ENCODE measurements at places on chromosomes 7 and 10.

DNA sequence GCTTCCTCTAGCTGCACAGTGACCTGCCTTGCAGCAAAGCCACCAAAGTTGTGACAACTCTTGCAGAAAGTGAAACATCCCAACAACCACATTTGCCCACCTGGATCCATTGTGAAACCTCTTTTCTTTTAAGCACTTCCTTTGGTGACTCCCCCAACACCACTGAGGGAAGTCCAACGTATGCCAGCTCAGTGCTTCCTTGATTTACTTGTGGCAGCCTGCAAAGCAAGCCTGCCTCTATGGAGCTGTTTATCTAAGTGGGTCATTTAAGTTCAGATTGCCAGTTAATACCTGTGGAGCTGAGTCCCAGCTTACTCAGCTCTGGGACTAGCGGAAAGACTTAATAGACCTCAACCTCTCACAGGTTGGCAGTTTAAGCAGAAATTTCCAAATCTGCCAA lies 230.8 kb upstream of the GHITM start:
- no peak overlapping the region for H3K4me3 ChIP-seq
- no peak overlapping the region for H3K27ac ChIP-seq
- no peaks in the 10 kb centered on the region for H3K27me3 ChIP-seq
- DNase-seq, result no peak

GRCh38 chr7:112635742-112636141 lies 154.5 kb downstream of the TMEM168 start:
- no peaks in the 10 kb centered on the region for H3K36me3 ChIP-seq
- no peak overlapping the region for H3K27ac ChIP-seq
- no peak overlapping the region for H3K4me3 ChIP-seq

GRCh38 chr10:12661671-12662070 lies 312.3 kb downstream of the CAMK1D start:
- no peaks in the 10 kb centered on the region for H3K27me3 ChIP-seq
- no peaks in the 10 kb centered on the region for H3K4me1 ChIP-seq
- H3K27ac ChIP-seq, result no peak overlapping the region
- H3K4me3 ChIP-seq, result no peak overlapping the region

GRCh38 chr7:124482229-124482628 lies 283.4 kb downstream of the GPR37 start:
- H3K4me3 ChIP-seq, result no peak overlapping the region
- H3K4me1 ChIP-seq, result no peaks in the 10 kb centered on the region
- no peaks in the 10 kb centered on the region for H3K27me3 ChIP-seq
- no peaks in the 10 kb centered on the region for H3K36me3 ChIP-seq
- no peak for DNase-seq

- DNase-seq, result no peak
- H3K4me1 ChIP-seq, result no peaks in the 10 kb centered on the region
- no peak overlapping the region for H3K27ac ChIP-seq
- no peaks in the 10 kb centered on the region for H3K36me3 ChIP-seq
Observed at GRCh38 chr7:18497082-18497481, 1.5 kb downstream of the HDAC9 start.

GRCh38 chr10:124896751-124897150 lies 45.2 kb upstream of the ZRANB1 start:
- no peak for DNase-seq
- no peak overlapping the region for H3K4me3 ChIP-seq
- H3K27me3 ChIP-seq, result no peaks in the 10 kb centered on the region
- H3K4me1 ChIP-seq, result no peaks in the 10 kb centered on the region
- H3K27ac ChIP-seq, result no peak overlapping the region

DNA sequence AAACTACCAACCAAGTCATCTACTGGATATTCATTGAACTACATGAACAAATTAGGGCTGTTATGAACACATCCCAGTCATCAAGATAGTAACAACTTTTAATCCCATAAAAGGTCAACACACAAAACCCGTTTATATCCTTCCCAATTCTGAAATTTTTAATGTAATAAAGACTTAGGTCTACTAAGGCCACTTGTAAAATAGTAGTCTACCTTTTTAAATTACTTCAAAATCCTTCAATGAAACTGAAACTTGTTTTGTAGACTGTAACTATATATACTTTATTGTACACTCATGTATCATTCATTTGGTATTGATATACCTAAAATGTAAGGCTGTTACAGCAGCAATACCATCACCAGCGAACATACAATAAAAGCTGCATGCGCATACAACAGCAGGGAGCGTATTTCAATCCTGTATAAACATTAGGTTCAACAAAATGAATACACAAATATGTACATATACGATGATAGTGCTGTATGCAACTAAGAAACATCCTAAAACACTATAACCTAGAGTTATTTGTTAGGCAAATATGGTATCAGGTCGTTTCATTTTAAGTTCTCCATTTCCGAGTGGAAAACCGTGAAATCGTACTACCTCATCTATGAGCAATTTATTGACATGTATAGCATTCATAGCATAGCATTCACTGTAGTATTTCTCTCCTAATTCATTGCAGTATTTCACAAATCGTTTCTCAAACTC lies 973 bp downstream of the ATAD1 start:
- peaks cover 2% of the 10 kb centered on the region for H3K36me3 ChIP-seq
- peak; percentile 8 for DNase-seq
- H3K27ac ChIP-seq, result peak overlapping the region; percentile 86
- H3K27me3 ChIP-seq, result no peaks in the 10 kb centered on the region

- H3K36me3 ChIP-seq, result no peaks in the 10 kb centered on the region
- no peaks in the 10 kb centered on the region for H3K27me3 ChIP-seq
- no peak overlapping the region for H3K27ac ChIP-seq
Observed at GRCh38 chr7:117837841-117838240, 35.4 kb downstream of the CTTNBP2 start.

DNA sequence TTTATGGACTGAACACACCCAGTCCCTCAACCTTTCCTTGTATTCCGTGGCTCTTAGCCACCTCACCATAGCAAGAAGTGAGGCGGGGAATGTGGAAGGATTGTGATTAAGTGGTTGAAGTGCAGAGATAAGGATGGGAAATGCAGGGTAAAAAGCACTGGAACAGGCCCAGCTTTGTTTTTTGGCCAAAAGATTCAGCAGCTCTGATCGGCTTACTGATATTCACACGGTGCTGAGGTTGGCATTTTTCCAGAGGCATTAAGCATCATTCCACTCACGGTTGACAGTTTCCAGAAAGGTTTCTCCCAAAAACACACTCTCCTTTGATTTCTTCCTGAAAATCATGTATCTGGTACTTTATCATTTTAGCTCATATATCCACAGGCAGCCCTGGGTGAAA lies 544.2 kb downstream of the CNTNAP2 start:
- no peak for DNase-seq
- H3K36me3 ChIP-seq, result no peaks in the 10 kb centered on the region
- no peak overlapping the region for H3K4me3 ChIP-seq
- H3K27me3 ChIP-seq, result no peaks in the 10 kb centered on the region
- H3K4me1 ChIP-seq, result no peaks in the 10 kb centered on the region

All from IMR-90 (cell line).